ENCODE measurements at places on chromosomes 12 and 14.

DNA sequence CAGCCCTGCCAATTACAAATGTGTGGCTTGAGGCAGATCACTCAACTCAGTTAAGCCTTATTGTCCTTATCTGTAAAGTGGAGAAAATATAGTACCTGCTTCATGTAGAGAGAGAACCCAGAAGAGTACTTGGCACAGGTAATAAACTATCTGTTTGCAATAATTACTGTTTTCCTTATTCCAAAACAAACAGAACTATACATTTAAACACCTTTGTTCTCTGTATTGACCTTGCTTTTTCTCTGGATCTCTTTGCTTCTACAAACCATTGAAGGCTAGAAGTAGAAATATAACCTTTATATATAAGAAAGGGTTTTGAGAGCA, 70.8 kb upstream of the SRSF5 start:
- H3K27ac ChIP-seq: peak overlapping the region; percentile 12
- H3K4me3 ChIP-seq: no peak overlapping the region
- no peaks in the 10 kb centered on the region for H3K36me3 ChIP-seq
- peaks cover 89% of the 10 kb centered on the region for H3K4me1 ChIP-seq
- DNase-seq: no peak

DNA sequence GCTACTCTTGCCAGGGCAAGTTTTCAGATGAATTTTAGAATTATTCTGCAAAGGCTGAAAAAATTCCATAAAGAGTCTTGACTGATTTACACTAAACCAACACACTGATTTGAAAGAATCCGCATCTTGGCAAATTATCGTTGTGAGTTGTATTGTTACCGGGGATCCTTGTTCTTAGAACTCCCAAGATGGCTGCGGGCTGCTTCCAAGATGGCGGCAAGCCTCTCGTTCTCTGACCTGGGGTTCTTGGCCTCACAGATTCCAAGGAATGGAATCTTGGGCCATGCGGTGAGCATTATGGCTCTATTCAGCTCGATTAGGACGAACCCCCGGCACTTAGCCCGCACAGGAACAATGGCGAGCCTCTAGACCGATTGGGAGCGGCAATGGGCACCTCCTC, 132.5 kb downstream of the ZNF664 start:
- no peak for DNase-seq
- H3K27ac ChIP-seq: no peak overlapping the region
- no peaks in the 10 kb centered on the region for H3K27me3 ChIP-seq
- no peaks in the 10 kb centered on the region for H3K4me1 ChIP-seq

DNA sequence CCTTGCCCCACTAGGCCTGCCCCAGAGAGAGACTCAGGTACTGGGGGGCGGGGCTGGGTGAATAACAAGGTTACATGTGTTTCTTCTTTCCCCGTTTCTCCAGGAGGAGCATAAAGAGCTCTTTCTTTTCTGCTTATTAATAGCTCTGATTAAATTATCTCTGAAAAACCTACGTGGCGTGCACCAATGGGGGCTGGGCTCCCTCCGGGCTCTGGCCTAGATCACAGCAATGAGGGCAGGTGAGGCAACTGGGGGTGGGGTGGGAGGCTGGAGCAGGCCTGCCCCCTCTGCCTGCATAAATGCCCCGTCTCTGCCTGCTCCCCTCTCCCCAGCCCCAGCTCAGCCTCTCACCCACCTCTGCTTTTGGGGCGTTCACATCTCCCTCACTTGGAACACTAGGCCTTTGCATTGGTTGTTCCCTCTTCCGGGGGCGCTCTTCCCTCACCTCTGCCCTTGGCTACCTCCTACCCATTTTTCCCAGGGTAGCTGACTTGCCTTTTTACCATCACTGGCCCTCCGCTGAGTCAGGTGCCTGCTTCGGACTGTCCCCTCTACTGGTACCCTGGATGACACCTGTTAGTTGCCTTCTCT, 4.1 kb upstream of the FAM222A start:
- no peaks in the 10 kb centered on the region for H3K36me3 ChIP-seq
- H3K27me3 ChIP-seq: peaks cover 53% of the 10 kb centered on the region
- H3K4me1 ChIP-seq: peaks cover under 1% of the 10 kb centered on the region
- DNase-seq: no peak
- no peak overlapping the region for H3K27ac ChIP-seq

DNA sequence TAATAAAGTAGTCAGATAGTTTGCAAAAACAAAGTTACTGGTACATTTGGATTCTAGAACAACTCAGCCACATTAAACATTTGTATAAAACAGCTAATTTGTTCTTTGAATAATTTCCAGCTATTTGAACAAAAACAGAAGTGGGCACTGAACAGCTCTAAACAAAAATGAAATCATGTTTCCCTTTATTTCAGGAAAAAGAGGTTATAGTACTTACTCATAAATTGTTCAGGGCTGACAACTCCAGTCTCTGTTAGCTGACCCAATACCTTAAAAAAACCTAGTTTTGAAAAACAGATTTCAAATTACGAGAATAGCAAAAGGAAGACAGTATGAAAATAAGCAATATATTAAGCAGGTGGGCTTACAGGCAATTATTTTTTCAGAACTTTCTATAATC, 8.2 kb downstream of the GNPNAT1 start:
- H3K27me3 ChIP-seq: no peaks in the 10 kb centered on the region
- H3K4me3 ChIP-seq: no peak overlapping the region
- H3K4me1 ChIP-seq: no peaks in the 10 kb centered on the region
- peaks cover 33% of the 10 kb centered on the region for H3K36me3 ChIP-seq
- H3K27ac ChIP-seq: no peak overlapping the region
- DNase-seq: no peak
